ENCODE measurements at places on chromosomes 1 and 21. TPM values are rescaled to one million over a fixed set of nuclear protein-coding genes. Genes with fewer than 3 reads are reported as not detected.

GRCh38 chr1:193189442-193190095, 3.2 kb upstream of the B3GALT2 start:
- DNase-seq, result no peak

S100A3 gene
- 0.23 TPM for polyA plus RNA-seq

ZFYVE9 gene
- polyA plus RNA-seq, result 37.5 TPM

- DNase-seq, result no peak
Observed at GRCh38 chr1:6971048-6971447, 185.8 kb downstream of the CAMTA1 start.

DNA sequence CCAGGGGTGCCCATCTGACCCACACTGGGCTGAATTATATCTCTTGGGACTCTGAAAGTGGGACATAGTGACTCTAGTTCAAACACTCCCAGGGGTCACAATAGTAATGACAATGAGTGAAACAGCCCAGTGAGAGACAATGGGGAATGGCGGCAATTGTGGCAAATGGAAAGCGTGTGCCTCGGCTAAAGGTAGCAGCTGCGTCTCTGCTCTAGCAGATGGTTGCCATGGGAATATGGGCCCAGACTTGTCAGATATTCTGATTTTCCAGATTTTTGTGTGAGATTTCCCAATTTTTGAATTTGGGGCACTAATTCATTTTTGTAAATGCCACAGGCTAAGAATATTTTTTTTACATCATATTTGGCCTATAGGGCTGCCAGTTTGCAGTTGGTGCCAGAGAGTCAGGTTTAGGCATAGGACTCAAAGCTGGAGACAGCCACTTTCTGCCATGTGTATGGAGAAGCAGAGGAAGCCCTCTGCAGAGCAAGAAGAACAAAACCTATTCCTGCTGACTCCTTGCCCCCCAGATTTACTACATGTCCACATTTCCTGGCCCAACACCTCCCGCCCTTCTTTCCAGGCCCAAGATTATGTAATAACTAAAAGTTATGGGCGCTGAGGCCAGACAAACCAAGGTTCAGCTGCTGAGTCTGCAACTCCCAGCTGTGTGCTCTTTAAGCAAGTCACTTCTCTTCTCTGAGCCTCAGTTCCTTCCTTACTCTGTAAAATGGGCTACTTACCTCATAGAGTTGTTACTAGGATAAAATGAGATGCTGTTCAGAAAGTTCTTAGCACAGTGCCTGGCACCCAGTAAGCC, 21.6 kb upstream of the PTP4A2 start:
- no peak for DNase-seq

GRCh38 chr1:211492511-211493132, 660 bp upstream of the RD3 start:
- DNase-seq, result no peak

GRCh38 chr1:216142921-216143320, 280.3 kb downstream of the USH2A start:
- DNase-seq, result no peak
